ENCODE measurements at places on chromosomes 11 and 22.

DNA sequence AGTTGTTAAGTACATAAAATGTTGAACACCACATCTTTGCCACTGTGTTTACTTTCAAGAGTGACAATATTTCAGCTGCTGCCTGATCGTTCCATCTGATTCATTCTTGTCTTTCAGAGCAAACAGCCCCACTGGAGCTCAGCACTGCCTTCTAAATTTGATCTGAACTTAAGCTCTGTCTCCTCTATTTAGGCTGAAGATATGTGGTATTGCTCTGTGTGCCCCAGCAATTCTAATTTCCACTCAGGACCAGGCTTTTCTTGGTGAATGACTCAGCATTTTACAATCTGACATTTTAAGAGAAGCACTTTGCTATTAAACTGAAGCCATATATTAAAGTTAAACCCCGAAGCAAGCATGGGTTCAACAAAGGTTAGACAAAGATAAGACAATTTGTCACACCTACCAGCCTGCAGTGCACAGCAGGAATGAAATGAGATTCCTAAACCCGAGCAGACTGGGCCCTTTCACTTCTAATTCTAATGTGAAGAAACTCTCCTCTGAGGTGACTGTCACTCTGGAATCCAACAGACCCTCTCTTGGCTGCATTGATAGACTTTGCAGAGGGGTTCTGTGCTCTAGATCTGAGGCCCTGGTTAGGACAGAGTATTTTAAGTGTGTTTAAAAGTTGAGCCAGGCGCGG, 41.7 kb upstream of the PLET1 start:
- no peak for DNase-seq

GRCh38 chr22:17233348-17234043, 14.3 kb upstream of the ADA2 start:
- DNase-seq: no peak

GRCh38 chr11:131109257-131109656, 193.0 kb upstream of the SNX19 start:
- DNase-seq: no peak

GRCh38 chr11:71425860-71426259, 22.3 kb downstream of the DHCR7 start:
- DNase-seq: no peak

DNA sequence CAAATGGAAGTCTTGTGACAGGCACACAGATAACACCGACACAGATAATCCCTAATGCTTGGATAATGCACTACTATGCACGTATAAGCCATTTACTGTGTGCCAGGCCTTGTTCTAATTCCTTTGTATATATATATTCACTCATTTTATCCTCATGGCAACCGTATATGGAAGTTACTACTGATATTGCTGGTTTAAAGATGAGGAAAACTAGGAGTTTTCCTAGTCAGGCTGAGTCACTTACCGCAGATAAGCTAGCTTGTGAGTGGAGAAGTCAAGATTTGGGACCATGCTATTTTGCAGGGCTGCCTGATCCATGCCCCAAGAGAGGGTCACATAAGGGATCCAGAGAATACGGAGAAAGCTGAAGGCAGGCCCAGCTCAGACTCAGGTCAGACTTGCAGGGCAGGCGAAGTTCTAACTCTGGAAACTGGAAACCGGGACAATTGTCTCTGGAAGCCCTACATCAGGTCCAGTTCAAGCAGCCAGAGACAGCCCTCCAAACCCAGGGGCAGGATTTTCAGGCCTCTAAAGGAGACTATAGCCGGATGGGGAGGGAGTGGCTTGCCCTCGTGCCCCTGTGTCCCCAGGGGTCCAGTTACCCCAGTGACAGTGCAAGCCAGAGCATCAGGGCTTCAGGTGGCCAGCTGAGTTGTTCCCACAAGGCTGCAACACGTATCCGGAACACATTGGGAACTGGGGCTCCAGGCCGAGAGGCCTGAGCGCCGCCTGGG, 534.8 kb downstream of the INSC start:
- no peak for DNase-seq

GRCh38 chr11:133903875-133904817, 52.6 kb downstream of the IGSF9B start:
- no peak for DNase-seq

GRCh38 chr11:8531312-8531711, 62.7 kb downstream of the STK33 start:
- DNase-seq: no peak

GRCh38 chr11:94218372-94218771, 86.0 kb upstream of the IZUMO1R start:
- DNase-seq: no peak
